ENCODE measurements at places on chromosomes 5 and 9.

DNA sequence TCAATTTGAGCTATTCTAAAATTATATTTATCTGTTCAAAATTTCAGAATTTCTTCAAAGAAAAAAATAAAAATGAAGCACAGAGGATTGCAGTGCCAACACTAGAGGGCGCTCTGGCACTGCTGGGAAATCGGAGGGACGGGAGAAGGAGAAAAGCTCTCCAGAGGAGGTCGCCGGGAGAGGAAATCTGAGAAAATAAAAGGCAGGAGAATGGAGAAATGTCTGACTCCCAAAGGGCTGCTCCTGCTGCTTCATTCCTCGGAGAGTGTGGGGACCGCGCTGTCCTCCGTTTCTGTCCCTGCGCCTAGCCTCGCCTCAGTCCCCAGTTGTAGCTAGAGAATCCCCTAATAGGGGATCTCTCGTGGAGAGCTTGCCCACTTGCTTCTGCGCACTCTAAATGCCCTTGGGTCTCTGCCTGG lies 40.0 kb upstream of the ARSB start:
- peak; percentile 28 for DNase-seq

DNA sequence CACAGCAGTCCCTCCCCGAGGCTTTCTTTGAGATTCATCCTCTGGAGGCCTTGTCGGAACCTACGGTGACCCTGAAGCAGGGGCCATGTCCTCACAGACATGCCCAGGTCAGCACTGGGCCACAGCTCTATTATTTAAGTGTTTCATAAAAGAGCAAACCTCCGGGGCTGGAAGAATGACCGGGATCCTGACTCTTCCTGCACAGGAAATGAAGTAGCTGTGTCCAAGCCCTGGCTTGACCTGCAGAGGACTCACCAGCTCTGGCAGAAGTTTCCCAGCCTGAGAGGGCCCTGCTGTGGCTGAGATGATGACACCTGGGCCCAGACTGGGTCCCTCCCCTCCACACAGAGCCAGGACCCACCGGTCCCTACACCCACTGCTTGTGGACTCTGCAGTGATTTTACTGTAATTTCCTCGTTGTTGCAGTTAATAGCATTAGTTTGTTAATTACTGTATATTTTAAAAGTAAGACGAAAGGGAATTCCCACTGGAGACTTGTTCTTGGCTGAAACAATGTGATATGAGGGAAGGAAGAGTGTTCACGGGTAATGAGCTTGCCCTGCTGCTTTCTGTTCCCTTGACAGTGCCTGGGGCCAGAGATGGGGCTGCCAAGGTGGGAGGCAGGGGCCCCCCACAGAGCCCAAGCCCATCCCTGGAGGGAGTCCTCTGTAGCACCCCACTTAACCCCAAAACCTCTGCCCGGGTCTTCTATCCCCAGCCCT lies 72.2 kb downstream of the PCDH1 start:
- no peak for DNase-seq

DNA sequence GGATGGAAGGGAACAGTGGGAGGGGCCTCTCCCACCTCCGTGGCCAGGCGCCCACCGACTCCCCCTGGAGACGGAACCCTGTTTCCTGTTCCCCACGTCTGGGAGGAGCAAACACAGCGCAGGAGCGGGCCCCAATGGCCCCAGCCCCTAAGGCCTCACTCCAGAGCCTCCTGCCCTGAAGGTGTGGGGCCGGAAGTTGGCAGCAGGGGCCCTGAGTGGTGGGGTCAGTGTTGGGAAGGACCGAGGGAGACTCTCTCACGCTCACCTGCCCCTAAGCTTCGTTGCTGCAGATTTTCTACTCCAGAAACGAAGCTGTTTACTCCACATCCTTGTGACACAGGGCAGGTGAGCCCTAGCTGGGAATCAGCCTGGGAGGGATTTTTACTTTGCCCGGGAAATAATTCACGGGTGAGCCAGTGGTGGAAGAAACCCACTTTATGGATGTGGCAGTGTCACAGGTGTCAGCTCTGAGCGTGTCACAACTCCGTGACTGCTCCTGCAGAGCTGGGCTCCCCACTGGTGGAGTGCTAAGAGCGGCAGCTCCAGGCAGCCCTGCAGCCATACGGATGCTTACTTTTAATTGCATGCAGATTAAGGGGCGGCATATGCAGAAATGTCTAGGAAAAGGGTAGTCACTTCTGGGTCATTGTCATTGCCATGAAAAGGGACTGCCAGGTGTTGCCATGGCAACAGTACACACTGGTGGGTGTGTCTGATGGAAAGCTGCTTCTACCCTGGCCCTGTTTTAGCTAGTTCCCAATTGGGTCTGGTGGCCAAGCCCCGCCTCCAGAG lies 77.5 kb upstream of the OLFM1 start:
- DNase-seq: no peak

GRCh38 chr5:161096581-161096980 lies 244.6 kb upstream of the ATP10B start:
- DNase-seq: no peak

- no peak for DNase-seq
Observed at GRCh38 chr9:78325343-78325742, 28.4 kb downstream of the PSAT1 start.

DNA sequence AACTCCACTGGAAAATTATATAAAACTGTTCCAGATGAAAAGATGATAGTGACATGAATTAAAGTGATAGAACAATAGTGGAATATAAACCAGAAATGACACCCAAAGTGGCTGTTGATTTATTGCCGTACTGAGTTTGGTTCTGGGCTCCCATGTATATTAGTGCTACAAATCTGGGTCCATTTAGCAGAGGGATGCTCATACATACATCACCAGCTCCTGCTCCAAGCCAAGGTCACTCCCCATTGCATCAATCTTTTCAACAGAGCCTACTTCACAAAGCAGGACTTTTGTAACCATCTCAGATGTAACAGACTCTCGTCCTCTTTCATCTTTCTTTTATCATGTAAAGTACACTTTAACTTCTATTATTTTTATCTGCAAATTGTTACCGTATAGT lies 208.6 kb downstream of the GAPVD1 start:
- no peak for DNase-seq

- no peak for DNase-seq
Observed at GRCh38 chr9:84325347-84325973, 15.1 kb downstream of the SLC28A3 start.

- no peak for DNase-seq
Observed at GRCh38 chr9:95979446-95979845, 104.0 kb downstream of the ERCC6L2 start.

DNA sequence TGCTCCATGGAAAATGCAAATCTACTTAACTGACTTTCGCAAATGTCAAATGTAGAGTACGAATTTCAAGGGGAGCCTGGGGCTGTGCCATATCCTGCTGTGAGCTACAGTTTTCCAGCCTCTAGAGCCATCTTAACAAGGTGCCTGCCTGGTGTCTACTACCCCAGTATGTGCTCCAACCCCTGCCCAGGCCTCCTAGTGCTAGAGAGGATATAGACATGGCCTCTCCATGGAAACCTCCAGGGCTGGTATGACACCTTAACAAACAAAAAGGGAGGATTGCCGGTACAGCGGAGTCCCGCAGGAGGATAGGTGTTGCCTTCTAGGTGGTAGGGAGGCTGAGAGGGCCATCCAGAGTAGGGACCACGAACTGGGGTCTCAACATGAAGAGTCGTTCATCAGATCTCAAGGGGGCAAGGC lies 13.6 kb upstream of the IL3 start:
- no peak for DNase-seq

GRCh38 chr5:16914108-16914435 lies 22.0 kb downstream of the MYO10 start:
- no peak for DNase-seq

DNA sequence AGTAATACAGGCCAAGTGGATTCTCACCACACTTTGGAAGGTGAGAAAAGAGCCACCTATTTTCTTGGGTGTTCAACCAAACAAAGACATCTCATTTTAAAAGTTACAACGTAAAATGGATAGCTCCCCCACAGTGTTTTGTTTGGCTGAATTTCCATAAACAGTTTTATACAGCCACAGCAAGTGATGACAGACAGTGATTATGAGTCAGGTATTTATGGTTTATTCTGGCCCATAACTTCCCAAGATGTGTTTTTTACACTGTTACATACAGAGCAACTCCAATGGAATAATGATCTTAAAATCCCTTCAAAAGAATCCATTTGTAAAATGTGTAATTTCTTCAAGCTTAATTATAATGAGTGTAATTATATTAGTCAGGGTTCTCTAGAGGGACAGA lies 421.3 kb downstream of the TLE1 start:
- DNase-seq: no peak

DNA sequence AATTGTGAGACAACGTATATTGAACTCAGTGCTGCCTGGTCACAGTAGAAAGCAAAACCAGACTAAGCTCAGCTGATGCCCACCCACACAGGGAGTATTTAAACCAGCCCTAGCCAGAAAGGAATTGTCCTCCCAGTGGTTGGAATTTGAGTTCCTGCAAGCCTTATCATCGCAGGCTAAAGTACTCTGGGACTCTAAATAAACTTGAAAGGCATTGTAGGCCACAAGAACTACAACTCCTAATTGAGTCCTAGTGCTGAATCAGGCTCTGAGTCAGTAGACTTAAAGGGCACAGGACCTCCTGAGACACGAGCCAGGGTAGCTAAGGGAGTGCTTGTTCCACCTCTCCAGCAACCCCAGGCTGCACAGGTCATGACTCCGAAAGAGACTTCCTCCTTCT lies 171.4 kb downstream of the MCTP1 start:
- DNase-seq: no peak

DNA sequence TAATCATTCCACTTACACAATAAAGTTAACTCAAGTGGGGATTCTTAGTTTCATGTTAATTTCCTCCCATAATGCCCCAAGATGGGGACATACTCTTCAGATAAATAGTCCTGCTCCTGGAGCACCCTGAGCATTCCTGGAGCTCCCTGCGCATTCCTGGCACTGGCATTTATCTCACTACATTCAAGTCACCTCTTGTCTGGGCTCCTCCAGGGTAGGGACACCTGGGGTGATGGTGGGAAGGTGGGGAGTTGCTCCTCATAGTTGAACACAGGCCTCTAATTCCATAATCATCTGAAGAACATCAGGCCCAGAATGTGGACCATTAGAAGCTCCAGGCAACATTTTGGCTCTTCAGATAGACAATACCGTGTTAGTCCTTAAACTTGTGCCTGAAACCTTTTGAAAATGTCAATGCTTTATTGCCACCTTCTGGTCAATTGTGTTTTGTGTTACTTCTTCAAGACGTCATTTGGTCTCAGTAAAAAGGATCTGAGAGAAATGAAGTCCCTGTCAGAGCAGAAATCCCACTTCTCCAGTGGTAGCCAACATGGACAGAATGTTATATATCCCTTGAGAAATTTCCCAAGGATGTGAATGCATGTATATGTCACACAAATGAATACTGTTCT lies 14.2 kb upstream of the AGGF1 start:
- peak; percentile 20 for DNase-seq

GRCh38 chr5:128798871-128799270 lies 166.4 kb upstream of the SLC27A6 start:
- no peak for DNase-seq

GRCh38 chr9:14542071-14542470 lies 151.2 kb downstream of the ZDHHC21 start:
- DNase-seq: no peak

DNA sequence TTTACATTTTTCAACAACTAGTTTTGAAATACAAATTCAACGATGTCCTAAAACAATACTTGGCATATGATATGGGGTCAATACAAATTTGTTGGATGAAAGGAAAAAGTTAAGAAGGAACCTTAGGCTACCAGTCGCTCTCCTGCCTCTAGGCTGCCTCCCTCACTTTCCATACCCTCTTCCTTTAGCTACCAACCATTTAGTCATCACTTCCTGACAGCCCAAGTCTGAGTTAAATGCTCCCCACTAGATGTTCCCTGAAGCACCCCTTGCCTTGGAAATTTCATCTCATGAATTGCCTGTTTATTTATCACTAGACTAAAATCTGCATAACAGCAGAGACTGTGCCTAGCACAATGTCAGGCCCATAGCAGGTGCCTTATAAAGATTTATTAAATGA lies 2.7 kb upstream of the LARS1 start:
- no peak for DNase-seq

DNA sequence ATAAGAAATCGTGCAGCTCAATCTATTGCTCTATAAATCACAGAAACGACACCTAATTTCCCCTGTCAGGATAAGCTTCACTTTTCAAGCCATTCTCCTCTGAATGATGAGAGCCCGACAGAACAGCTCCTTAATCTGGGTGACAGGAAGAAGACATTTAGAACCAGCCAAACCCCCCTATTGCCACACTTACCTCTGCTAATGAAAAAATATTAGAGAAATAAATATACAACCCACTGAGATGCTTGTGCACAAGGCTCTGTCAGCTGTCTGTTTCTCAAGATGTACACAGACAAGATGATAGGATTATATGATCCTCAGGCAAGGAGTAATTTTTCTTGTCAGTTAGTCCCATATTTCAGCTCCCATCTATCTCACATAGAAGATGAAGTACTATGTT lies 57.5 kb upstream of the TRIM32 start:
- DNase-seq: no peak

GRCh38 chr9:4734150-4734549 lies 6.9 kb downstream of the AK3 start:
- no peak for DNase-seq

DNA sequence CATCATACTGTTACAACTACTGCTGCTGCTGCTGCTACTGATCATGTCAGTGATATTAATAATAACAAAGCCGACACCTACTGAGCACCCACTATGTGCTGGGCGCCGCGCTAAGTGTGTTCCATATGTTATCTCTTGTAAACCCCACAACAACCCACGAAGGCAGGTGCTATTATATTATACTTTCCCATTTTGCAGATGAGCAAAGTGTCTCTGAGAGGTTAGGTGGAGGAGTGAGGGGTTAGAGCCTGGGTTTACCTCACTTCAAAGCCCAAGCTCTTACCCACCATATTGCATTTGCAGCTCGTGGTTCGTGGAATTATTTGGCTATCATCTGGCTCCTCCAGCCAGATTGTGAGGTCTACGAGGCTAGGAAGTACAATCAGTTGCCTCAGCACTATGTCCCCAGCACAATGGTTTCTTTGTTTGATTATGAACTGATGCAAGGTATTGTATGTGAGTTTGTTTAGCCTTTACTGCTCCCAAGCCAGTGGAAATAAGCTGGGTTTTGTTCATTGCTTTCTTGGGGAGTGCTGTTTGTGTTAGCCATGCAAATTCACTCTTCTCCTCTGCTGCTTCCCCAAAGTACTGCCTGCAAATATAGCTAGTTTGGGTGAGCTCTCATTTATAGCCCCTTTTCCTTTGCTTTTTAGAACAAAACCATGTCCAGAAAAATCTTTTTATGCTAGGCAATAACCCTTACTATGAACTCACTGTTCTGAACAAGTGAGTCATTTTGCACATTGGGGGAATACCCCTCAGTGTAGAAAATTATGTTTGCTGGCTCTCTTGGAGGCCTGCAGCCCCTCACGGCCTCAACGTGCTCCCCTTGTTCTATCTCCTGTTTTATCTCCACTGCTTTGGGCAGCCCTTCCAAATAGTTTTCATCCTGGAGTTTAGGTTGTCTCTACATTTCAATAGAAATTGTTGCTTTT lies 47.9 kb downstream of the ALG2 start:
- DNase-seq: peak; percentile 90

GRCh38 chr9:101485924-101486692 lies 47.5 kb upstream of the RNF20 start:
- no peak for DNase-seq
